Activated CD8-positive, alpha-beta memory T cell treated with anti-CD3 and anti-CD28 coated beads for 4 hours (primary cell): ENCODE measurements at places on chromosomes 11 and 22.

GRCh38 chr11:130635937-130636630 is 187.6 kb downstream of the ADAMTS15 start:
- no peak for DNase-seq

DNA sequence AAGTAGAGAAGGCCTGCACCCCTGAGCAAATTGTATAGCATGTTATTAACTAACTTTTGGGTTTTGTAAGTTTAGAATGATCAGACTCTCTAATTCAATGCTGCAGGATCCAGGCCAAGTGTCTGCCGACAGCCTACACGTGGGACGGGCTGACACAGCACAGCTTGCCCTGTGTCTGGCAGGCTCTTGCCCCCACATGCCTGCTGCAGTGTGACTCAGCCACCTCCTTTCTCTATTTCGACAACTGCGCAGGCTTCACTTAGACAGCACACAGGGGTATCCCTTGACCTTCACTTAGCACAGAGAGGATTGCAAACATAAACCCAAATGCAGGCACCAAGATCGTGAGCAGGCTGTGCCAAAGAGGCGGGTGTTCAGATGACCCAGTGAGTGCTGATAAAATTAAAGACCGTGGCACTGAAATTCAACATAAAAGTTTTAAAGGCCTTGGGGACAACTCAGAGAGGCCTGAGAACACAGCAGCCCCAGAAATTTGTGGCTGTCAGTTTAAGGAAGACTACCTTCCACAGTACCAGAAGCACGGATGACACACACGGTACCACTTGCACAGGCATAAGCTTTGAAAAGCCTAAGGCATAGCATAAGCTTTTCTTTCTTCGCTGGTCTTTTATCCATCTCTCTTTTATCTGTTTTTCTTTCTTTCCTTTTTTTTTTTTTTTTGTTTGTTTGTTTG is 37.8 kb downstream of the SCN3B start:
- no peak for DNase-seq

- no peak for DNase-seq
Measured at GRCh38 chr11:115469361-115469760, 34.9 kb downstream of the CADM1 start.

DNA sequence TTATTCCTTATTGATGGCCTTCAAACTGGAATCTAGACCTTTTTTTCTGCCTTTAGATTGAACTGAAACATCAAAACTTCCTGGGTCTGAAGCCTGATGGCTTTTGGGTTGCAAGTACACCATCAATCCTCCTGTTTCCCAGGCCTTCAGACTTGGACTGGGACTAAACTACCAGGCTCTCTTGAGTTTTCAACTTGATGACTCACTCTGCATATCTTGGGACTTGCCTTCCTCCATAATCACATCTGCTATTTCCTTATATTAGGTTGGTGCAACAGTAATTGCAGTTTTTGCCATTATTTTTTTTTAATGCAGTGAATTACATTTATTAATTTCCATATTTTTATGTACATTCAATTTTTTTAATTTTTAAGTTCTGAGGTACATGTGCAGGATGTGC is 7.0 kb downstream of the OR51B5 start:
- DNase-seq = no peak

DNA sequence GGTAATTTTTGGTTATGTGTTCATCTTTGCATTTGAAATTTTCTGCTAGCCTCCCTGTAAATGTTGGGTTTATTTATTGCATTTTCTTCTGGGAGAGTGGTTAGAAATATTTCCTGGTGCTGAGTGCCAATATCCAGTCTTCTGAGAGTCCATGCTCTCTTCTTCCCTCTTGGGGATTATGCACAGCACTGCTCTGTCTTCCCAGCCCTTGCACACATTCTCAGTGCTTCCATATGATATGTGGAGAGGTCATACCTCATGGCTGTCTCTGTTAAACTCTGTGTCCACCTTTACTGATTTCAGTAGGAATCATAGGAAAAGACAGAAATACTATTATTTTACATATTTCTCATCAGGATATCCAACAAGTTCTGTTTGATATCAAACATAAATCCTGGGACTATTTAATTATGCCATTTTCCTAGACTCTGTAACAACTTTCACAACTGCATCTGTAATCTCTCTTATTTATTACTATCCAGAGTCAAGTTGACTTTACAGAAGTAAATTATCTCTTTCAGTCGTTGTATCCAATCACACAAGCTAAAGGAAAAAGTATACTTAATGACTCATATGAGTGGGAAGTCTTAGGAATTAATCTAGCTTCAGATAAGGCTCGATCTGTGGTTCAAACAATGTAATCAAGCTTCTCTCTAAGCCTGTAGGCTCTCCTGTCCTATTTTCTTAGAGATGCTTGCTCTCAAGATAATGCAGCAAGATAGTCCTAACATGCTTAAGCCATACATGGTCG is 2.7 kb upstream of the NXPE1 start:
- DNase-seq = no peak

GRCh38 chr11:3160252-3161031 is 4.7 kb downstream of the OSBPL5 start:
- no peak for DNase-seq

DNA sequence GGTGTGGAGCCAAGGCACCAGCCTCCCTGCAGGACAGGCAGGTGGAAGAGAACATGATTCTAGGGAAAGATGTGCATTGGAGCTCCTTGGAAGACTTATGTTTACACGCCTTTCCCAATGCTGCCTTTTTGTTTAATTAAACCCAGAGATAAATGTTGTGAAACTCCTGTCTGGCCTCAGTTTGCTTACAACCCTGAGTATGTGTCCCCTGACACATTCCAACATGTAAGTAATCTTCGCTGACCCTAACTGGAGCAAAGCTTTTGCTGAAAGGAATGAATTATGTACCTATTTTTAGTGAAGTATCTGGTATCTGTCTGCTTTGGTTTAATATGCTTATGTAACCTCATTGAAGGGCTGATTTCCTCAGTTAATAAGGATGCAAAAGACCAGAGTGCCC is 56.7 kb downstream of the APIP start:
- DNase-seq = no peak

GRCh38 chr11:47028195-47029093 is 91.9 kb downstream of the CSTPP1 start:
- no peak for DNase-seq

DNA sequence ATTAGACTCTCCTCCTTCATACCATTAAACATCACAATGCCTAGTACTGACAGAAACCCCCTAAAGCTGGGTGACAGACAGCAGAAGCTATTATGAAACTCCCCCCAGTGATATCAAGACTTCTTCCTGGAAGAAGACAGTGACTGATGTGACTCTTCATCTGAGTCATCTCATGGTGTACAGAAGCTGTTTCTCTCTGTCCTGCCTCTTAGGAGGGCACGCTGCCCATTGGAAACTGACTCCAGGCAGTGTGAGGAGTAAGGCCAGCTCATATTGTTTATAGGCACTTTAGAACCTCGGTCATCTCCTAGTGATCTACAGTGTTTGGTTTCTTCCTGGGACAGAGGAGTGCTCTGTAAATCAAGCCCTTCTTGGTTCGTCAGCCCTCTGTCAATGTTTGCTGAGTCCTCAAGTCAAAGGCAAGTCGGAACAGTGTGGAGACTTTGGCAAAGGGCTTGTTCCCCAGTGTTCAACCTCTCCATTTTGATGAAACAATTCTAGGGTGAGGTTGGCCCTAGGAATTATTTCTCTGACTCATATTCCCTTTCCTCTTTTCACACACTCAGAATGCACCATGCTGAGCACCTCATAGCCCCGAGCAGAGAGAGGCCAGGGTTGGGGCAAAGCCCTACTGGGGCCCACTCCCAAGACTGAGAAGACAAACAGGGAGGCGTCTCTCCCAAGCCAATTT is 172.5 kb upstream of the TMEM45B start:
- DNase-seq = no peak

DNA sequence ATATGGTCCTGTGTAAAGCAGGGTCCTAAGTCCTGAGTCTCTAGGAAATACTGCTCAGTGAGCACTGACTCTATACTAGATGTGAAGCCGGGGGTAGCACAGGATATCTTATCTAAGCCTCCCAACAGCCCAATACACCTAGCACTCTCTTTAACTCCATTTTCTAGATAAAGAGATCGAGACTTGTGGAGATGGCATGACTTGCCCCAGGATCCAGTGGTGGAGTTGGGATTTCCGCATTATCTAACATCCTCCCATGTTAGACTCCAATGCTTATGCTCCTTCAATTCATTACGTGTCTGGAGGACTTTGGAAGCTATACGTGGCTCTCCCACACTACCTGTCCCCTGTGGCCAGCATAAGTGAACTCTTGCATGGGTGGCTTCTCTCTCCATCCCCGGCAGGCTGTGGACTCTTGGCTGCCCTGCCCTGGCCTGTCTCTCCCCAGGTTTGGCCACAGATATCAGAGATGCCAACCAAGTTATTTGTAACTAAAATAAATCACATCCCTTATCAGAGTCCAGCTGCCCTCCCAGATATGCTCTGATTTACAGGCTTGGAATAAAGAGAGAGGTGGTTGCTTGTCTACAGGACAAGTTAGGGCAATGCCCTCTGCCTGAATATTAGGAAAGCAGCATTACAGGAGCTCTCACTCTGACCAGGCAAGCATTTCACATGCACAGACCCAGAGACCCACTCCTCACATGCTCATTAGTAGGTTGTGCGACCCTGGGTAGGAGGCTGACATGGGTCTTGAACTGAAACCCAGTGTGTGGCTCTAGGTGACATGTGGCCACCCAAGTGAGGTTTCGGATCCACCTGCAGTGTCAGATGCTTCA is 4.5 kb downstream of the CD44 start:
- DNase-seq = no peak
